Sigmoid colon (tissue), 7 donors: ENCODE measurements at places on chromosomes 12 and 14. TPM values are rescaled to one million over a fixed set of nuclear protein-coding genes. Genes with fewer than 3 reads are reported as not detected.

DNA sequence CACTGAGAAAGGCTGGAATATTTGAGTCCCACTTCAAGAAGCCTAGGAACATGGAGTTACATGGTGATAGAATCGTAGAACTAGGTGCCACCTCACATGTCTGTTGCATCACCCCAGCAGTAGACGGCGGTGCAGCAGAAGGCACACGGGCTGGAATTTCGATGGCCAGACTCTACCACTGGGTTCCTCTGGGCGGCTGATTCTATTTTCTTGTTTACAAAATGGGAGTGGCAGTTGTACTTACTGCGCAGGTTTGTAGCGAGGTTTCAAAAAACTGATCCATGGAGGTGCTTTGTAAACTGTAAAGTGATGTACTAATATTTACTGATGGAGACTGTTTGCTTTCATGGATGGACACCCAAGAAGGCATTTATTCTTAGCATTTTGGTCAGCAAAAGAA lies 45.7 kb downstream of the WDR20 start:
- peak; percentile 8 for DNase-seq
- peaks cover 53% of the 10 kb centered on the region for H3K4me1 ChIP-seq
- no peaks in the 10 kb centered on the region for H3K27me3 ChIP-seq
- H3K27ac ChIP-seq: no peak overlapping the region
- no peak overlapping the region for H3K4me3 ChIP-seq
- no peaks in the 10 kb centered on the region for H3K36me3 ChIP-seq

CABP1 gene
- total RNA-seq: 1.8 TPM

B3GNT4 gene
- total RNA-seq: not detected

- no peaks in the 10 kb centered on the region for H3K36me3 ChIP-seq
- H3K27me3 ChIP-seq: no peaks in the 10 kb centered on the region
- H3K4me1 ChIP-seq: no peaks in the 10 kb centered on the region
Measured at GRCh38 chr14:24659916-24660570, 26.1 kb upstream of the GZMB start.

DNA sequence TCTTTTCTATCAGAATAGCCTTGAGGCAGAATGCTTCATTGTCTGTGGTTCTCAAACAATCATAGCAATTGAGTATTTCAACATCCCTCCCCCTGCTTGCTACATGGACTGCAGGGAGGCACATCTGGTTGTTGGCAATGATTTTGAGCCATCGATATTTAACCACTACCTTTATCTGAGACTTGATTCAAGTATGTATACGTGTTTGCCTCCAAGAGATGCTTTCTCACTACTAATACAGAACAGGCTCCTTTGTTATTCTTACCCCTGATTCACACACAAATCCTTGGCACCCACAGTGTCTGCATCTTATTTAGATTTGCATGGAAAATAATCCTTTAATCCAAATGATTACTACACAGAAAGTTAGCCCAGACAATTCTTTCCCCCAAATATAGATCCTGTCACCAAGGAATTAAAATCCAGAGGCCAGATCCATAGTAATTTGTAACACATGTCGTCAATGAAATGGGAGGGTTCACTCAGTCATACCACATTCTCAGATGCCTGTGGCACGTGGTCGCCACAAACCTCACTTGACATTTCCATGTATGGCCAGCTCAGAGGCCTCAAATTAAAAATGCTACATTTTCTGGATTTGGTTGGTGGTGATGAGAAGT lies 199.3 kb downstream of the ITPR2 start:
- no peak overlapping the region for H3K4me3 ChIP-seq
- peaks cover 53% of the 10 kb centered on the region for H3K4me1 ChIP-seq
- no peak for DNase-seq
- H3K27ac ChIP-seq: peak overlapping the region; percentile 83
- H3K36me3 ChIP-seq: no peaks in the 10 kb centered on the region

- H3K36me3 ChIP-seq: no peaks in the 10 kb centered on the region
- H3K27me3 ChIP-seq: no peaks in the 10 kb centered on the region
- H3K4me3 ChIP-seq: no peak overlapping the region
- peak; percentile 86 for DNase-seq
- H3K27ac ChIP-seq: no peak overlapping the region
- peaks cover 4% of the 10 kb centered on the region for H3K4me1 ChIP-seq
Measured at GRCh38 chr12:77010691-77011548, 54.4 kb downstream of the E2F7 start.
